ENCODE measurements at places on chromosomes 5 and 9.

- peak; percentile 42 for DNase-seq
Observed at GRCh38 chr9:83199240-83199639, 136.3 kb upstream of the RASEF start.

GRCh38 chr5:128407944-128408343 is 130.1 kb downstream of the FBN2 start:
- no peak for DNase-seq

DNA sequence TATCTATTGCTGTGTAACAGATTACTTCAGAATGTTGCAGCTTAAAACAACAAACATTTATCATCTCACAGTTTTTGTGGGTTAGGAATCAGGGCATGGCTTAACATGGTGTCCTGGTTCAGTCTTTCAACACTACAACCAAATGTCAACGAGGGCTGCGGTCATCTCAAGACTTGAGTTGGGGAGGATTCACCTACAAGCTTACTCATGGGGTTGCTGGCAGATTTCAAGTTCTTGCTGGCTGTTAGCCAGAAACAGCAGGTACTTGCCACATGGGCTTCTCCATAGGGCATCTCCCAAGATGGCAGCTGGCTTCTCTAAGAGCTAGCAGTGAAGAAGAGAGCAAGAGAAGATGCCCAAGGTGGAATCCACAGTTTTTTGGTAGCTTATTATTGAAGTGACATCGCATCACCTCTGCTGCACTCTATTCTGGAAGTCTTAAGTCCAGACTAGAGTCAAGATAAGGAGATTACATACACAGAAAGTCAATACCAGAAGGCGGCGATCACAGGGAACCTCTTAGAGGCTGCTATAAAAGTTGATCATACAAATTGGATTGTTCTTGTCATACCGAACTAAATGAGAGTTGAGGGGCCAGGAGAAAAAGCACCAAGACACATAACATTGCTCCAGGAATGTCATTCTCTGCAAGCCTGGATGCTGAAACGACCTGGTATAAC is 42.2 kb downstream of the C9orf153 start:
- DNase-seq: no peak

DNA sequence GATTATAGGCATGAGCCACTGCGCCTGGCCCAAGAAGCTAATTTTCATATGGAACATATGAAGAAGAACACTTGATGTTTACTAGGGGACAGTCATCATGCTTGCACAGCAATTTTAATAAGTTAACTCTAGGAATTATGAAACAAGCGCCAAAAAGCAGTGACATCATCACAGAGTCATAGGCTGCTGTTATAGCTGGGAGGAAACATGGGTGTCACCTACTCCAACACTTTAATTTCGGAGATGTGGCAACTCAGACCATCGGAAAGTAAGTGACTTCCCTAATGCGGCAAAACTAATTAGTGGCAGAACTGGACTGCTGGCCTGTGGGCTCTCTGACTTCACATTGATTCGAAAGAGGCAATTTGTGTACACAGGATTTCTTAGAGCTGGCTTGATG is 38.1 kb upstream of the EQTN start:
- no peak for DNase-seq

DNA sequence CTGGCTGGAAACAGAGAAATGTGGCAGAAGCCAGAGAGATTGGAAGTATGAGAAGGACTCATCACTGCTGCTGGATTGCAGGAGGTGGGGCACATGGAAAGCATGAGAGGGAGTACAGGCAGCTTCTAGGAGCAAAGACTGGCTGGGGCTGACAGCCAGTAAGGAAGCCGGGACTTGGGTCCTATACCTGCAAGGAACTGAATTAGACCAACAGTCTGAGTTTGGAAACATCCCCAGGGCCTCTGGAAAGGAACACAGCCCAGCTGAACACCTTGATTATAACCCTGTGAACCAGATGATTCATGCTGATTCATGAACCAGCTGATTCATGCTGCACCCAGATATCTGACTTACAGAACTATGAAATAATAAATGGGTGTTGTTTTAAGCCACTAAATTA is 93.4 kb downstream of the OSTF1 start:
- DNase-seq: no peak

- no peak for DNase-seq
Observed at GRCh38 chr9:27394154-27394825, 97.3 kb upstream of the EQTN start.

- DNase-seq: no peak
Observed at GRCh38 chr5:74394916-74395880, 245.3 kb downstream of the ENC1 start.

- no peak for DNase-seq
Observed at GRCh38 chr5:41649659-41650058, 139.3 kb upstream of the PLCXD3 start.

GRCh38 chr9:94839398-94839797 is 112.9 kb downstream of the AOPEP start:
- no peak for DNase-seq

DNA sequence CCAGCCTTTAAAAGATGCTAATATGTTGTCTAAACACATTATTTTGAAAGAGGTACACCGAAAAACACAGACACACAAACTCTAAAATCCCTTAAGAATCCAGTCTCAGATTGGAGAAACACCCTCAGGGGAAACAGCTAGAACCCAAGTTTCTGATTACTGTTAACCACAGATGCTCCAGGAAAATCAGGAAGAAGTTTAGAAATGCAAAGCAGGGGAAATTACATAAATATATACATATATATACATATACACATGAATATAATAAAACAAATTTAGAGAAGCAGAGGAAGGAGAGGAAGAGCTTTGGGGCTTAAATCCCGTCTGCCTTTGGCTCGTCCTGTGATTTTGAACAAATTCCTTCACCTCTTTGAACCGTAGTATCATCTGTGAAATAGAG is 73.2 kb upstream of the KLF4 start:
- DNase-seq: no peak

DNA sequence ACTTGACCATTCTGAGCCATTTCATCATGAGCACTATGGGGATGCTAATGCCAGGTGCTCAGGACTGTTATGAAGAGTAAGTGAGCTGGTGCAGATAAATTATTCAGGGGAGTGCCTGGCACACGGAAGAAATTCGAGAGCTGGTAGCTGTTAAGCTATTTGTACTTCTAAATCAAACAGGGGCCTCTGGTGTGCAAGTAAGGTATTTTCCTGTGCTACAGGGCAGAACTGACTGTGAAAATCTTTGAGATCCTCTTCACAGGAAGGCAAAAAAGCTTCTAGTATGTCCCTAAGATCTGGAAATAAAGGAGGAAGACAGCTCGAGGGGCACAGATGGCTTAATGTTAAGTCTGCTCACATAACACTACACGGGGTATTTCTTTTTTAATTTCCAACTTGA is 106.3 kb upstream of the SPOCK1 start:
- DNase-seq: no peak

GRCh38 chr5:40359093-40359492 is 320.6 kb upstream of the PTGER4 start:
- DNase-seq: no peak

- DNase-seq: no peak
Observed at GRCh38 chr9:16003785-16004184, 450.9 kb downstream of the CCDC171 start.

DNA sequence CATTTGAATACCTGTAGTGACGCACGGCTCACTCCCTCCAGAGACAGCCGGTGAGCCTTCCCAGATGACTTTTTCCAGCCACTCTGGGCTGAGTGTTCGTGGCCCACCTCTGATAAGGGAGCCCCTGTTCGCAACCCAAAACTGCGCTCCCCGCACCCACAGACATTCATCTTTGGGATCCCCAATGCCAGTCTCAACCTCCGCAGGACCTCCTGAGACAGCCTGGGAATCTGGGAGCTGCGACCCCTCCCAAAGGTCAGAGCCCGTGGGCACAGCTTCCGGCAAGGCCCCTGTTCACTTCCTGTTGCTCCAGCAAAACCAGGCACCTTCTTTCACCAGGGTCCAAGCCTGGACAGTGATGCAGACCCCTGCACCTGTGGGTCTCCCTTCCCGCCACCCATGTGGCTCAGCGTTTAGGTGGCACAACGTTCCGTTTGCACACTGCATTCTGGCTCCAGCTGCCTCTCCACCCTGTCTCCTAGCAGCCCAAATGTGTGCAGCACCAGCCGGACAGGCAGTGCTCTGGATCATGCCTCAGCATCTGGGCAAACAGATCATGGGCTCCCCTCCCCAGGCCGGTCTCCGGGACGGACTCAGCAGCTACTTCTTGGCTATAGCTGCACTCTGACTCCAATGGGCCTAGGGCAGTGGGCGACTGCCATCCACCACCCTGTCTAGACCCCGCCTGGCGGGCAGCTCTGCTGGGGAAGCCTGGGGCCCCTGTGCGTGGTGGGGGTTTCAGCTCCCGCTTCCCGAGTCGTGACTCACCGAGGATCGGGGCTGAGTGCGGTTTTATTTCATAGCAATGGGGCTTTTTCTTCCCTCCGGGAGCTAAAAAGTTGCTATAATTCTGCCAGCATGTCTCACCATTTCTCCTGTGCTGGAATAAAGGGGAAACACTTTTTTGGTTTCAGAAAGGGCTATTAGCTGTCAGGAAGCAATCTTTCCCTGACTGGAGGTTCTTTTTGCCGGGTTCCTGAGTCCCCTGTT is 156.0 kb downstream of the OLFM1 start:
- no peak for DNase-seq

DNA sequence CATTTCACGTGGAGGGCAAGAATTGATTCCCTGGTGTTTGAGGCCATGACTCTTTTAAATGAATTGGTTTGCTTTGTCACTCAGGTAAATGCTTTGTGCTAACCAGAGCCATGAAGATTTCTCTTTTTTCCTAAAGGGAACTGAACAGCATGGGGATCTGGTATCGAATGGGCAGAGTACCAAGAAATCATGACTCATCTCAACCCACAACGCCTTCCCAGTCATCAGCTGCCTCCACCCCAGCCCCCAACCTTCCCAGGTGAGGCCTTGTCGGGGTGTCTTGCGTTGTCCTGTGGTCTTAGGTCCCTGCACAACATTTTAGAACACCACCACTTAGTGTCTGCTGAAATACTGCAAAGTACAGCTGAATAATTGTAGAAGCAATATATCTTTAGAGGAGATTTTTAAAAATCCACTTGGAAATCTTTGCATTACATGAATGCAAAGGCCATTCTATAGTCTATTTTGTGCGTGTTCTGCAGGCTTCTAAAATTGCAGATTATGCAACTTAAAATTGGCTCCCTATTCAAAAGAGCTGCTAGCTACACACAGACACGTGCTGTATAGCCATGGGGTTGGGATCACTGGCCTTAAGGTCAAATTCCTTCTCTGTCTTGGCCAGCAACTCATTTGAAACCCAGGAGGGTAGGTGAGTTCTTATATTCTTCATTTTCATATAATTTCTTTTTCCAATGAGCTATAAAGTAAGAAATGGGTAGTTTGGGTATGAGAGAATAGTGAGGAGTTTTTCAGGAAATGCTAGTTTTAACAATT is 69.0 kb downstream of the MVB12B start:
- no peak for DNase-seq

DNA sequence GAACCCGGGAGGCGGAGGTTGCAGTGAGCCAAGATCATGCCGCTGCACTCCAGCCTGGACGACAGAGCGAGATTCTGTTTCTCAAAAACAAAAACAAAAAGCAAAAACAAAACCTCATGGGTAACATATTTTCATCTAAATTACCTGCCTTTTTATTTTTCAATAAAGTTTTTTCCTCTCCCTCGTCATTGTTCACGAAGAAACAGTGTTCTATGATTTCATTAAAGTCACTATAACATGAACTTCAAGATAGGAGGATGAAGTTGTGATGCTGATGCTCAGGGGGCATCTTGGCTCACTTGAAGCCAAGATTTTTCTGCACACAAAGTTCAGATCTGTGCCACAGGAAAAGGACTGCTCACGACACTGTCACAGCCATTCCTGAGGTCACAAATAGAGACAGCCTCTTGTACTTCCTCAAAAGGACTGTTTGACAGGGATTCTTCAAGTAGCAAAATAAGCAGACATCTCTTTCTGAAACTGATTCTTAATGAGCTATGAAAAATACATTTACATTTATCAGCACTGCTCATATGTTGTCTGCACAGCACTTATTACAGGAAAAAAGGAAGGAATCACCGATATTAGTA is 16.1 kb downstream of the NIPSNAP3B start:
- DNase-seq: no peak

GRCh38 chr9:75775966-75776691 is 114.3 kb upstream of the PCSK5 start:
- no peak for DNase-seq

DNA sequence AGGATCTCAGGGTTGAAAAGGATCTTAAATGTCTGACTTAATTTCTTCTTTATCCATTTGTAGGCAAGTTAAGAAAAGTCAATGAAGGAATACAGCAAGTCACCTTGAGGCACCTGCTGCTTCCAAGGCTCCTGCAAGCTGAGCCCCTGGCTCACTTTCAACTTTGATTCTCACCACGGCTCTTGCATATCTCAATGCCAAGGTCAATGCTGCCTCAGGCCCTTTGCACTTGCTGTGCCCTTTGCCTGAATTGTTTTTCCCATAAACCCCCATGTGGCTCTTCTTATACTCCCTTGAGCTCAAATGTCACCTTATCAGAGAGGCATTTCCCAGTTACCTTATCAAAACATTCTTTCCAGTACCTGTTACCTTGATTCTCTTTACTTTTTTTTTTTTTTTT is 144.3 kb upstream of the RAPGEF1 start:
- DNase-seq: no peak

DNA sequence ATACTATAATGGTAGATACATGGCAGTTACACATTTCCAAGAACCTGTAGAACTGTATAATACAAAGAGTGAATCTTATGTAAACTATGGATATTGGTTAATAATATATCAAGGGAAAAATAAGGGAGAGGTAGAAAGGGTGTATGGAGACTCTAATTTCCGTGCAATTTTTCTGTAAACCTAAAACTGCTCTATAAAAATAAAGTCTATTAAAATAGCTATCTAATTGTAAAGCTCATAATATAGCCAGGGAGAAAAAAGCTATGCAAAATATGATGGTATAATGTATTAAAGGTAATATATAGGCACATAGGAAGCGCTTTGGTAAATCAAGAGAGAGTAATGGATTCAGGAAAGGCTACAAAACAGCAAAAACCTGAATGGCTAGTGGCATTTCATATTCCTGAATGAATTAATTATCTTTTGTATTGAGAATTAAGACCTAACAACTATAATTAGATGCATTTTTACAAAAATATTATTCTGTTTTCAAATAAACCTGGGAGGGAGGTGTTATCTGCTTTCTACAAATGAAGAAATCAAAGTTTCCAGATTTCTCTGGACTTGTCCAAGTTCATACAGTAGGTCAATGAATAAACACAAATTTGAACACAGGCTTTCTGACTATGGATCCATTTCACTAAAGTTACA is 22.8 kb downstream of the ANXA1 start:
- no peak for DNase-seq

Data from NCI-H1105 treated with DMSO at 0.1 percent for 48 hours (cell line).